ENCODE measurements at places on chromosomes 5 and 9.

- peak overlapping the region; percentile 61 for H3K4me3 ChIP-seq
- H3K27me3 ChIP-seq: peaks cover 62% of the 10 kb centered on the region
- peaks cover 14% of the 10 kb centered on the region for H3K4me1 ChIP-seq
These were observed 1.5 kb upstream of the OLFM1 start for GRCh38 chr9:135085830-135086546.

GRCh38 chr5:113083481-113083880 is 106.9 kb downstream of the DCP2 start:
- no peak for DNase-seq
- H3K4me3 ChIP-seq: no peak overlapping the region
- H3K36me3 ChIP-seq: peaks cover 7% of the 10 kb centered on the region
- H3K4me1 ChIP-seq: no peaks in the 10 kb centered on the region
- no peaks in the 10 kb centered on the region for H3K27me3 ChIP-seq

GRCh38 chr9:36913393-36914211 is 120.5 kb downstream of the PAX5 start:
- peaks cover 36% of the 10 kb centered on the region for H3K27me3 ChIP-seq
- no peak overlapping the region for H3K4me3 ChIP-seq
- H3K4me1 ChIP-seq: no peaks in the 10 kb centered on the region
- H3K36me3 ChIP-seq: no peaks in the 10 kb centered on the region
- DNase-seq: no peak

GRCh38 chr5:5126444-5126843 is 13.7 kb upstream of the ADAMTS16 start:
- H3K4me3 ChIP-seq: no peak overlapping the region
- H3K4me1 ChIP-seq: no peaks in the 10 kb centered on the region
- no peaks in the 10 kb centered on the region for H3K27me3 ChIP-seq
- H3K27ac ChIP-seq: no peak overlapping the region
- no peaks in the 10 kb centered on the region for H3K36me3 ChIP-seq
- DNase-seq: no peak

Measured in spleen (tissue), 13 donors.